ENCODE measurements at places on chromosomes 3 and 15.

DNA sequence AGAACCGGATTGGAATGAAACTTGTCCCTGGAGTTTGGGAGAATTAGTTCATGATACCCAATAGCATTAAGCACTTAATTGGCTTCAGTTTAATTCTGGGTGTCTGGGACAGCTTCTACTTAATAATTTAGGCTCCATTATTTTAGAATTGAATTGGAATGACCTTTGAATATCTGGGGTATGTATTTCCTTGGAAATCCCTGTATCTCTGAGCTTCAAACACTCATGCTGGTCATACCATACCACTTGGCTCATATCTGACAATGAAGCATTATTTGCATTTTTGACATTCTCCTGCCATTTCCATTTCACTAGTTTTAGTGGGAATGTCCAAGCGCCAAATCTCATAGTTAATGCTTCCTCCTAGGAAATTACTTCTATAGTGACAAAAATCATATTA lies 393.1 kb downstream of the DIPK2A start:
- DNase-seq = no peak

DNA sequence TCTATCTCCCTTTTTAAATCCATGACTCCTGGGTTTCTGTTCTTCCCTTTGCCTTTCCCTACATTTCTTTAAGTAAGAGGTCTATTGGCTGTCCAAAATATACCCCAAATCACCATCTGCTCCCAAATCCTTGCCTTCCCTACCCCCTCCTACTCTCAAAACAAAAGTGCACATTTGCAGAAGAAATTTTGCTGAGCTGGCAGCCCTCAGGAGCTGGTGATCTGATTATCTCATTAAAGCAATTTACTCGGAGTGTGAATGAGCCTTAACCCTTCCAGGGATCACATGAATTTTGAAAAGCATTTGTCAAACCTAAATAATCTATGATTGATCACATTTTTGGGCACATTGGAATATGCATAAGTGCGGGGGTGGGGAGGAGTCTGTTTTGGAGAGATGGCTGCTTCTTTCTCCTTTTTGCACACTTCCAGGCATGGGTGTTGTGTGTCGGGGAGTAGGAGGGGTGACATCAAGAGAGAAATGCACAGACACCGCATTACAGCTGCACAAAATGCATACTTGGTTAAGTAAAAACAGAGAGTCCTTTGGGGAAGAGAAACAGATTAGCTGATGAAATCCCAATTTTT lies 892.6 kb downstream of the TUSC7 start:
- no peak for DNase-seq

GRCh38 chr15:28897861-28898585 lies 12.2 kb downstream of the APBA2 start:
- no peak for DNase-seq

DNA sequence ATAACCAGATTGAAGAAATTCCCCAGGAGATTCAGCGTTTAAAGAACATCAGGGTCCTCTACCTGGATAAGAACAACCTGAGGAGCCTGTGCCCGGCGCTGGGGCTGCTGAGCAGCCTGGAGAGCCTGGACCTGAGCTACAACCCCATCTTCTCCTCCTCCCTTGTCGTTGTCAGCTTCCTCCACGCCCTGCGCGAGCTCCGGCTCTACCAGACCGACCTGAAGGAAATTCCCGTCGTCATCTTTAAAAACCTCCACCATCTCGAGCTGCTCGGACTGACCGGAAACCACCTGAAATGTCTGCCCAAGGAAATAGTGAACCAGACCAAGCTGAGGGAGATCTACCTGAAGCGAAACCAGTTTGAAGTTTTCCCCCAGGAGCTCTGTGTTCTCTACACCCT lies 9.4 kb upstream of the LRRC34 start:
- no peak for DNase-seq

DNA sequence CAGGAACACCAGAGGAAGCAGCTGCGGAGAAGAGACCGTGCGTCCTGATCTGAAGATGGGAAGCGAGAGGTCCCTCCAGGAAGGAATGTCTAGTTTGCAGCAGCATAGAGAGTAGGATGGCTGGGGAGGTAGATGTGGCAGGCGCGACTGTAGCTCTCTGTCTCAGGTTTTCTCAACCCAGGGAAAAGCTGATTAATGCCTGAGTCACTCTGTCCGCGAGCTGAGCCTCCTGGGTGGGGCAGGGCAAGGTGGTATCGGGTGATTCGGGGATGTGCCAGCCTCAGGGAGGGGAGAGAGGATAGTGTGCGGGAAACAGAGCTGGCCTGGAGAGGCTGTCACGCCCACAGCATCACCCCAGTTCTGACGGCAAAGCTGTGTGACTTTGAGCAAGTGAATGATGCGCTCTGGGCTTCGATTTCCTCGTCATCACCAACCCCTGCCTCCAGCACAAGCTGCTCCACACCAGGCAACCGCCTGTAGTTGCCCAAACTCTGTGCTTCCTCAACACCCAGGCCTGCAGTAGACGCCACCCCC lies 28.4 kb downstream of the CPN2 start:
- no peak for DNase-seq

DNA sequence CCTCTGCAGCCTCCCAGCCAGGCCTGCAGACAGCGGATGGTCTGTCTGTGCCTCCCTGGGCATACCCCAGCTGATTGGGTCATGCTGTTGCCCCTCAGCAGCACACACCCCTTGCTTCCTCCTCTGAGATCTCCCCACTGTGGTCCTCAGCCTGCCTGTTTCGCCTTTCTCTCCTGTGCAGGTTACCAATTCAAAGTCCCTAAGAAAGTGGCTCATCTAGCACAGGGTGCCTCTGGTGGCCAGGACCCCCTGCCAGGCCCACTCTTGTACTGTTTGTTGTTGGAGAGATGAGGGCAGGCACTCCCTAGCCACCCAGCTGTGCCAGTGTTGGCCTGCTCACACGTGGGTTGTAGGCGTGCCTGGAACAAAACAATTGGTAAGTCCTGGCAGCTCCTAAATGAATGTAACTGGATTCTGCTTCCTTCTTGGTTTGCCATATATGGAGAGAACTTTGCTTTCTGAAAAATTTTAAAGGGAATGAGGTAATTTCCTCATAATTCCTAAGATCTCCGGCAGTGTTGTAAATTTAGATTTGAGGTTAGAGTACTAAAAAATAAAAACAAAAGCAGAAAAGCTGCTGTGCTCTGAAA lies 213.2 kb upstream of the IL12A start:
- no peak for DNase-seq

DNA sequence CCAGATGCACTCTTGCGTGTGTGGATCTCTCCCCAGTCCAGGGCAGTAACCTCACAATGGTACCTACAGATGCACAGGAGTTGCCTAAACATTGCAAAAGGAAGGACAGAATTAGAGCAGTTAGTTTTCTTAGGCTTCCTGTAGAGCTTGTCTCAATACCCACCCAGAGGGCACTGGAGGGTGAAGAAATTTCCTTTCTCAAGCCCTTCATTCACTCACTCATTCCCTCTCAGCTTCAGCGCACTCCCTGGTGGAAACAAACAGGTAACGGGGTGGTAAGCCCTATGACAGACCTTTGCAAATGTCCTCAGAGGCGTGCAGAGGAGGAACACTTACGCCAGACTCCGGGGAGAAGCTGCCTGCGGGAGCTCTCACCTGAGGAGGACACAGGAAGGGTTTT lies 267.4 kb upstream of the HES1 start:
- peak; percentile 39 for DNase-seq

GRCh38 chr3:173411375-173411973 lies 13.9 kb downstream of the NLGN1 start:
- DNase-seq = peak; percentile 51

DNA sequence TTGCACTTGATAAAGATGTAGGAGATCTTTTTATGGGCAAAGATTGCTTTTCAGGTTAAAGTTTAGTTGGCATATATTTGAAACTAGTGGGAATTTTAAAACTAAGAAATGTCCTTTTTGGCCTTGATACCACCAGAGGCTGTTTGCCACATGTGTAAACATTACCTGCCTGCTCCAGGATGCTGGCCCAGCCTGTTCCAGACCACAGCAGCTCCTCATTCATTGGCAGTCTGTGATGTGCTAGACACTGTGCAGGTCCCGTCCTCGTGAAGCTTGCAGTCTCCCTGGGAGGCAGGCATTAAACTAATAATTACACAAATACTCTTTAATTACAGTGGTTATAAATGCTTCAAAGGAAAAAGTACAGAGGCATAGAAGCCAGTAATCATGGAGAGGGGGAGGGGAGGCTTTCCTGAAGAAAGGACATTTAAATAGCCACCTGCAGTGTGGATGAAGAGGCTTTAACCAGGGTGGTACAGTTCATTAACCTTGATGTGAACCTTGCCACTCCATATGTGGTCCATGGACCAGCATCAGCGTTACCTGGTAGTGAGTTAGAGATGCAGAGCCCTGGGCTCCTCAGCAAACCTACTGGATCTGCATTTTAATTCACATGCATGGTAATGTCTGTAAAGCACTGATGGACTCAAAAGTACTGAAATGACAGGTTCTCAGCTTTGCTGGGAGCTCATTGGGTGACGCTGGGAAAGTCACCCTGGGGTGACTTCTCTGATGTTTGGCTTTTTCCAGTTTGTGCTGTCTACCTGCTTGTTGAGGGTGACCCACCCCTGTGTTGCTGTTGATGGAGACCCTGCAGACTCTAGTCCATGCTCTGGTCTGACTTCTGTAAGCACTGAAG lies 5.3 kb downstream of the ZNF710 start:
- DNase-seq = no peak

DNA sequence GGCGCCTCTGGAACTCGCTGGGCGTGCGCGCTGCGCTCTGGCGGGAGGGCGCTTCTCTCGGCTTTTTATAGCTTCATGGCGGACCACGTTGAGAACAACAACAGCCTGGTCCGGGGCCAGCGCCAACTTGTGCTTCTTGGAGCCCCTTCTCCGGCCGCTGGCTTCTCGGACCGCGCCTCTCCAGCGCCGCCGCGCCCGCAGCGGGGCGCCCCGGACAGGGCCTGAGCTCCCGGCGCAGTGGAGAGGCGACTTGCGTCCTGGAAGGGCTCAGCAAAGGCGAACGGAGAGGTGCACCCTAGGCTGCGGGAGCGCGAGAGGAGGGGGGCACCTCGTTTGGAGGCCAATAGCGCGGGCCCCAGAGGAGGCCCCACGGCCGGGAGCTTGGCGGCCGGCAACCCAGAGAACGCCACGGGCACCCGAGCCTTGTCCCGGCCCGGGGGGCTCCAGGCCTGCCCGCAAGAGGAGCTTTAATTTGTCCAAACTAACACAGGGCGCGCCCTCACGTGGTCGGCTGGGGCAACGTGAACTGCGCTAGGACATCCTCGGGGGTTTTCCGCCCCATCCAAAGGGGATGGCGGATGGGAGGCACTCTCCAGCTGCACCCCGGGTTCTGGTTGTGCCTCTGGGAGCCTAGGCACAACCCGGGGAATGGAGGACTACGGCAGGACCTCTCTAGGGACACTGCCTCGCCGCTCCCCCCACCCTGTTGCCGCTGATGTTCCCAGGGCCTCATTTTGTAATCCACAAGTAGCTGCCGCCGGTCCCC lies 37.8 kb downstream of the HMCES start:
- peak; percentile 85 for DNase-seq

Data from NAMALWA (cell line).